ENCODE measurements at places on chromosomes 13 and 19.

DNA sequence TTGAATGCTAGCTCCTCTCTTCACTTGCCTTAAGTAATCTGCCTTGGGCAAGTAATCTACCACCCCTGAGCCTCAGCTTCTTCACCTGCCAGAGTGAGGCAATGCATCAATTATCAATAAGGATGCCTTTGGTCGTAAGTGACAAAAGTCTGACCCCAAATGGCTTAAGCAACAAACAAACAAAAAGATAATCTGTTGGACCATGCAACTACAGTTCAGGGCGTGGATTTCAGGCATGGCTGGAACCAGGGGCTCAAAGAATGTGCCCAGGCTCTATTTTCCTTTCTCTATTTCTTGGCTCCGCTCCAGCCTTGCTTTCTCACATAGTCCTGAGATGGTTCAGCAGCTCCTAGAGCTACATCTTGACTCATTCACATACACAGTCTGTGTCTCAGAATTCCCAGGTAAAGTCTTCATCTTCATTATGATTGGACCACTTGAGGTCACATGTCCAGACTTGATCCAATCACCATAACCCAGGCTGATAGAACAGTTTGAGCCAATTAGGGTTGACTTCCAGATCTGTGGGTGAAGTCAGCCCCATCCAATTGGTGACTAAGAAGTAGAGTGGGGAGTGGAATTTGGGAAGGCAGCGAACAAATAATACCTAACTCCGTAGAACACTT is 29.6 kb downstream of the ACSBG2 start:
- no peak for DNase-seq

DNA sequence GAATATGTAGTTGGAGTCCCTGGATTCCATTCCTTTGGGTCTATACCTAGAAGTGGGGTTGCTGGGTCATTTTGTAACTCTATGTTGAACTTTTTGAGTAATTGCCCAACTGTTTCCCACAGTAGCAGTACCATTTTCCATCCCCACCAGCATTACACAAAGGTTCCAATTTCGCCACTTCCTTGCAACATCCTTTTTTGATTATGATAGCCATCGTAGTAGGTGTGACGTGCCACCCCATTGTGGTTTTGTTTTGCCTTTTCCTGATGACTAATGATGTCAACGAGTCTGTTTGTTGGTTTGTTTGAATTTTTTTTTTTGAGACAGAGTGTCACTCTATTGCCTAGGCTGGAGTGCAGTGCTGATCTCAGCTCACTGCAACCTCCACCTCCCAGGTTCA is 3.3 kb upstream of the PEX11G start:
- DNase-seq = peak; percentile 78

DNA sequence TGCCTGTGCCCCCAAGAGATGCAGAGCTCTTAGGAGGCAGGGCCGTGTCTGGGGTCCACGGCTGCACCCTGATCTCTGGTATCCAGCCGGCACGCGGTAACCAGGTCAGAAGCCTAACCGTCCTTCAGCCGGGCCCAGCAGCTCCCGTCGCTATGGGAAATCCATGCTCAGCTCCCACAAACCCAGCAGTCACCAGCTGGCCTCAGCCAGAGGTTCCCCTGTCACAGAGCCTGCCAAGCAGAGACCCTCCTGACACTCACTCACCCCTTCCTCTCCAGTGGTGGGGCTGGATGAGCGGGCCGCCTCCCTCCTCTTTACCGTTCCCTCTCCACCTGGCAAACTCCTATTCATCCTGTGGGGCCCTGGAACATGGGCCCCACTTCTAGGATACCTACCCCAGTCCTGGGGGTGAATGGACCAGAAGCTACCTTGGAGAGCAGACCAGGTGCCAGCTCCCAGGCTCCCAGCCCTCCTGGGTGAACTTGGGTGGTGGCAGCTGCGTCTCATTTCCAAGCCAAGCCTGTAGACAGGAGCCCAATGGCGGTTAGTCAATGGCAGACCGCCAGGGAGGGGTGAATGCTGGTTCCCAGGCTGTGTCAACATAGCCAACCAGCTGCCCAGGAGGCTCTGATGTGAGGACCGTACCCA is 21.4 kb upstream of the TCF3 start:
- DNase-seq = no peak

DNA sequence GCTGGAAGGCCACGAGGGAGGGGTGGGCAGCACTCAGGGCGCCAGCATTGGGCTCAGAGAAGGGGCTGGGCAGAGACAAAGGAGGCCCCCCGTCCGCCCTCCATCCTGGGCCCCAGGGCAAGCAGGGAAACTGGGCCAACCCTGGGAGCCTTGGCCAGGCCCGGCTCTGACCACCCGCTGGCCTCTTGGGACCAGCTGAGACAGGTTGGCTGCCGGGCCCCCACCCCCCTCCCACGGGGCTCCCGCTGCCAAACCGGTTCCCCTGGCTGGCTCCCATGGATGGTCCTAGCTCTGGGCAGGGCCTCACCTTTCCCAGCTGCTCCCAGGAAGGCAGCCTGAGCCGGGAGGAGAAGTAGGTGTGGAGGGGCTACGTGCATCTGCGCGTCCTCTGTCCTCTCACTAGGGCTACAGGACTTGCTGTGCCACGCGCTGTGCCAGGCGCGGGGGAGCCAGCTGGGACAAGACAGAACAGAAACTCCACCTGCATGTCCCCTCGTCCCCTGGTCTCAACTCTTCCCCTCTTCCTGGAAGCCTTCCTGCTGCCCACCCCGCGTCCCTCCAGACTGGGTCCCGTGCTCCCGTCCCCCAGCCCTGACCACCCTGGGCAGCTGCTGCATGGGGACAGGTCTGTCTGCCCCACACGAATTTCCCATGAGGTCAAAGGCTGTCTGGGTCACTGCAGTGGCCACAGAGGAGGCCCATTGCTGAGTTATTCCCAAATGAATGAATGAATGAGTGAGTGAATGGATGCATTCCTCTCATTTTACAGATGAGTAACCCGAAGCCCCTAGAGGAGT is 29.1 kb upstream of the NCCRP1 start:
- DNase-seq = no peak

DNA sequence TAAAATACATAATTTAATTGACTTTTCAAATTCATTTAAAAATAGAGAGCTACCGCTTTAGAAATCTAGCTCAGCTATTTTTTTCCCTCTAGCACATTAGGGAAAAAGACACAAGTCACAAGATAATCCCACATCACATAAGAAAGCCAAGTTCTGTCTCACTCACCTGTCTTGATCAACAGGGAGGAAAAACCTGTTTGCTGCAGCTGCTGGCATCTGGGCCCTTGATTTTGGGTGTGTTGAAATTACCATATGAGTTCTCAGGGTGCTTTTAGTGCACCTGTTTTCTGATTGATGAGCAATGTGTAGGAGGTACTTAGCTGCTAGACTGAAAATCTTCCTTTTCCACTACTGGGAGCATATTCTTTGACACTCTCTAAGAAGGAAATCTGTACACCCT is 53.8 kb downstream of the ZDHHC20 start:
- no peak for DNase-seq

DNA sequence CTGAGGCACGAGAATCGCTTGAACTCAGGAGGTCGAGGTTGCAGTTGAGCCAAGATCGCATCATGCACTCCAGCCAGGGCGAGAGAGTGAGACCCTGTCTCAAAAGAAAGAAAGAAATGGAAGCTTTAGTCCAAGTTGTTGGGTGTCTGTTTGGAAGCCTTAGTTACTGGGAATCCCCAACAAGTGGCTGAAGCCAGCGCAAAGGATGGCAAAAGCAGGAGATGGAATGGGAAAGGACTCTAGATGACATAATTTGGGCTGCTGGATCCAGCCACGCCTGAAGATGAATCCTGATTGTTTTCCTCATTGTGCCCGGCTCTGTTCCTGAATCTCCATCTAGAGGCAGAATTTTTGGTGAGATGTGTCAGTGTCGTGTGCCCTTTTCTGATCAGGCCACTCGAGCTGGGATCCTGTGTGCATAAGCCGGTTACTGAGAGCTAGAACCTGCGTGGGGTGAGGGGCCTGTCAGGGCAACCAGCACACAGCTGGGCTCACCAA is 18.1 kb downstream of the CEBPA start:
- DNase-seq = no peak

- no peak for DNase-seq
Measured at GRCh38 chr19:16143399-16144215, at the start of gene HSH2D. Gene HSH2D, plus strand, starts transcription at chr19:16143685. Its CDS starts 5,066 bp downstream, at chr19:16148751.

DNA sequence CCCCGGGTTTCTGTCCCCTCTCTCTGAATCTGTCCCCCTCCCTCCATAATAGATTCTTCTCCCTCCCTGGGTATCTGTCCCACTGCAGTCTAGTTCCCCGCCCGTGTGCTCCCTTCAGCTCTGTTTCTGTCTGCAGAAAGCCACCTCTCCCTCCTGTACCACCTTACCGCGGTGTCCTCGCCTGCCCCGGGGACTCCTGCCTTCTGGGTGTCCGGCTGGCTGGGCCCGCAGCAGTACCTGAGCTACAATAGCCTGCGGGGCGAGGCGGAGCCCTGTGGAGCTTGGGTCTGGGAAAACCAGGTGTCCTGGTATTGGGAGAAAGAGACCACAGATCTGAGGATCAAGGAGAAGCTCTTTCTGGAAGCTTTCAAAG is 1.3 kb downstream of the FCGRT start:
- no peak for DNase-seq

- no peak for DNase-seq
Measured at GRCh38 chr19:12126707-12127106, 13.4 kb downstream of the ZNF20 start.
